ENCODE measurements at places on chromosomes 7 and 10.

GRCh38 chr7:19620470-19620869 lies 88.4 kb downstream of the POLR1F start:
- DNase-seq: no peak

DNA sequence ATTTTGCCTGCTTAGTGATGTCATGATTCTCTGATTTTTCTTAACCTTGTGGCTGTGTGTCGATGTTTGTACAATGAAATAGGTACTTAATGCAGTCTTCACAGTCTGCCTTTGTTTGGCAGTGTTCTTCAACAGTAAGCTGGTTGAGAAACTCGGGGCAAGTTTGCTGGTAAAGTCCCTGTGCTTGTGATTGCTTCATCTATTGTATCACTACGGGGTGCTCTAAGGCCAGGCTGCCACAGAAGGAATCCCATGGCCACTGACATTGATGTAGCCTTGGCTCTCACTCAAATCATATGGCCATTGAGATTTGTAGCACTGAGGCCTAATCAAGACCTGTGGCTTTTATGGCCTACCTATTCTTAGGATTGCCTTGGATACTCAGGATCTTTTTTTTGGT lies 33.5 kb upstream of the PRSS37 start:
- DNase-seq: no peak

- no peak for DNase-seq
Measured at GRCh38 chr10:17403161-17403560, 51.2 kb downstream of the ST8SIA6 start.

GRCh38 chr10:121524157-121524817 lies 74.0 kb downstream of the FGFR2 start:
- no peak for DNase-seq

Data from GM19239 (cell line).